ENCODE measurements at places on chromosomes 2 and 18. TPM values are rescaled to one million over a fixed set of nuclear protein-coding genes. Genes with fewer than 3 reads are reported as not detected.

CNTNAP5 gene
- not detected for total RNA-seq

LRP2 gene
- total RNA-seq, result not detected

CTAGE1 gene
- not detected for total RNA-seq

GAD1 gene
- 1.4 TPM for total RNA-seq

MARCO gene
- 0.11 TPM for total RNA-seq

NFE2L2 gene
- total RNA-seq, result 85.0 TPM

All from foreskin keratinocyte (primary cell).